ENCODE measurements at places on chromosomes 6 and 20. TPM values are rescaled to one million over a fixed set of nuclear protein-coding genes. Genes with fewer than 3 reads are reported as not detected.

- peaks cover 5% of the 10 kb centered on the region for H3K4me1 ChIP-seq
- no peaks in the 10 kb centered on the region for H3K36me3 ChIP-seq
- no peak overlapping the region for H3K4me3 ChIP-seq
- no peak for DNase-seq
Measured at GRCh38 chr6:161168281-161168891, 105.5 kb downstream of the AGPAT4 start.

DNA sequence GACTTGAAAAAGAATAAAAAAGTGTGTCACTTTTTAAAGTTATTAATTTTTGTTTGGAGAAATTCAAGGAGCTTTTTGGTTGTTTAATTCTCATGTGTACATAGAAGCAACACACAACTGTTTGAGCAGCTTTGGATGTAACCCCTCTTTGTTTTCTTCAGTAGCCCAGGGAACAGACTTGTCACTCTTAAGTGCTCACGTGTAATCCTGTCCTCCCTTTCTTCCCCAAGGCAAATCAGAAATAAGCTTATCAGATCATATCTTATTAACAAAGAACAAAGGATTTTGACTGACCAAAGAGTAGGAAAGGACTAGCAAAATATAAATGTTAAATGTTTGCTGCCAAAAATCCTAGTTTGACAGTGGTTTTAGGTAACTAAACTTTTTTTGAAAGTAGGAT is 7.3 kb upstream of the FLRT3 start:
- H3K4me3 ChIP-seq = no peak overlapping the region
- H3K36me3 ChIP-seq = no peaks in the 10 kb centered on the region
- H3K27ac ChIP-seq = no peak overlapping the region
- no peaks in the 10 kb centered on the region for H3K4me1 ChIP-seq
- H3K27me3 ChIP-seq = no peaks in the 10 kb centered on the region
- no peak for DNase-seq

DNA sequence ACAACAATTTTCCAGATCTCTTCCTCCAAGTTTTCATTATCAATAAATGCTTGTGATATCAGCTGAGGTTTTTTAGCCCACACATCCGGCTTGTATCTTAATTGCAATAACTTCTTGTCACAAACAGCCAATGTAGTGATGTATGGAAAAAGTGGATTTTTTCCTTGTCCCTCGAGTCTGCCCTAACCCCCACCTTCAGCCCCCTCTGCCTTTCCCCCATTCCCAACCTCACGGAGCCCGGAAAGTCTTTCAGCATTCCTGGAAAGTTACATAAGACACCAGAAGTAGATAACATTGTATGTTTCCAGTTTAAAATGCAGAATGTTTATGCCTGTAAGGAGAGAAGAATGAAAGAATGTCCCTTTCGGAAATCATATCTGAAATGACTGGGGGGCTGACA is 179.2 kb upstream of the PHACTR1 start:
- H3K4me3 ChIP-seq = no peak overlapping the region
- no peaks in the 10 kb centered on the region for H3K27me3 ChIP-seq
- no peak for DNase-seq

GRCh38 chr20:60589623-60590022 is 631.4 kb downstream of the CDH26 start:
- H3K4me3 ChIP-seq = no peak overlapping the region
- no peaks in the 10 kb centered on the region for H3K4me1 ChIP-seq
- H3K27me3 ChIP-seq = no peaks in the 10 kb centered on the region
- DNase-seq = no peak

DNA sequence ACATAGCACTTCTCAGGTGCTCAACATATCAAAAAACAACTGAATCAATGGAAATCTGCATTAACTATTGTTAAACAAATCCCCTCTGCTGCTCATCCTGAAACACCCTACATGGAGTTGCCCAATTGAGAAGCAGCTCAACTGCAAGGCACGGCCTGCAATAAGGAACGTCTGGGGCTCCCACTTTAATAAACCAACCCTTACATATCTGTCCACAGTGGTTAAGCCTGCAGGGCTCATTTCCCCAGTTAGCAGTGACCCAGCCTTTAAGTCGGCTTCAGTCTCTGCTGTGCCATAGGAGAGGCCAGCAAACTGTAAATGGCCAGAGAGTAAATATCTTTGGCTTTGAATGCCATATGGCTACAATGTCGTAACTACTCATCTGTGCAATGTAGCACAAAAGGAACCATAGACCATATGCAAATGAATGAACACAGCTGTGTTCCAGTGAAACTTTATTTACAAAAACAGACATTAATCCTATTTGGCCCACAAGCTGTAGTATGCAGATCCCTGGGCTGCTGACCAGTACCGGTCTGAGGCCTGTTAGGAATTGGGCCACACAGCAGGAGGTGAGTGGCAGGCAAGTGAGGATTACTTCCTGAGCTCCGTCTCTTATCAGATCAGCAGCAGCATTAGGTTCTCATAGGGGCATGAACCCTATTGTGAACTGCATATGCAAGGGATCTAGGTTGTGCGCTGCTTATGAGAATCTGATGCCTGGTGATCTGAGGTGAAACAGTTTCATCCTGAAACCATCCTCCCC is 522.7 kb upstream of the CDH4 start:
- H3K4me3 ChIP-seq = no peak overlapping the region
- H3K27ac ChIP-seq = no peak overlapping the region
- no peaks in the 10 kb centered on the region for H3K36me3 ChIP-seq
- no peak for DNase-seq
- no peaks in the 10 kb centered on the region for H3K4me1 ChIP-seq

DNA sequence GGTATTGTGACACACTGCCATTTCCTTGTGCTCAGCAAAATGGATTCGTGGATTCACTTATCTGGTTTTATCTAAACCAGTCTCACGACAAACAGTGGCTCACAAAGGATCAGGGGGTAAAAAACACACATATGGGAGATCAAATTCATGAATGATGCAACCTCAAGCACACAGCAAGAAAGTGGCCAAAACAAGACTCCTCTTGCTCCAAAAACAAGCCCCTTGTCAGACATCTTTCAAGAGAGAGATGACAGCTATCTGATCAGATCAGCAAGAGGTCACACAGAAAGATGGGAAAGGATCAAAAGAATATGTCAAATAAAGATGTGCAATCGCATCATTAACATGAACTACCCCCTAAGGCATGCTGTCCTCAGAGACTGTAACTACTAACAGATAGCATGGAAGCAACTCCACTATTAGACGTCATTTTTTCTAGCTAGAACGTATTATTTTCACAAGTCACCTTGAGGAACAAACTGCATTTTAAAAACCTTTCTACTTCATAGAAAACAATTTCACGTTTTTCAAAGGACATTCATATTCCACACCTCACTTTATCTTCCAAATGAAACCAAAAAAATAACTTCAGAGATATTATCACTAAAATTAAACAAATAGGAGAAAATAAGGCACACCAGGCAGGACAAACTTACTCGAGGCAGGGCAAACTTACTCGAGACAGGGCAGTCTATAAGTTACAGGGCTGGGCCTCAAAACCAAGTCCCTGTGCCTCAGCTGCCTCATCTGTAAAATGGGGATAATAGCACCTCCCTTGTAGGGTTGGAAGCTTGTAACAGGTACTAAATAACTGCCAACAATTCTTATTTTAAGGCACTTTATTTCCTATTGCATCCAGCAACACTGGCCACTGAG is 122.3 kb downstream of the PREX1 start:
- no peak overlapping the region for H3K4me3 ChIP-seq
- no peak overlapping the region for H3K27ac ChIP-seq
- no peak for DNase-seq
- no peaks in the 10 kb centered on the region for H3K36me3 ChIP-seq

- no peak overlapping the region for H3K27ac ChIP-seq
- H3K27me3 ChIP-seq = no peaks in the 10 kb centered on the region
- no peak for DNase-seq
Measured at GRCh38 chr6:85470023-85470410, 20.1 kb downstream of the NT5E start.

DNA sequence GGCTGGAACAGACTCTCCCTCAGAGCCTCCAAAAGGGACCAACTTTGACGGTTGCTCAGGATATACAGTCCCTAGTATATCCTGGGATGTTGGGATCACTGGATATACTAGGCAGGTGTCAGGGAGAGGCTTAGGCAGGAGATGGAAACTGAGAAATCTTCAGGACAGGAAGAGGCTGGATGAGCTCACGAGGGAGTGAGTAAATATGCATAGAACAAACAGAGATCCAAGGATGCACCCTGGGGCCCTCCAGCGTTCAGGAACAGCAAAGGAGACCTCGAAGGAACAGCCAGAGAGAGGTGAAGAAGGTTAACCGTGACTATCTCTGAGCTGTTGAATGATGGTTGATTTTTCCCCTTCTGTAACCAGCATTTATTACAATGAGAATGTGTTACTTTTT is 191.3 kb downstream of the BMP7 start:
- H3K4me3 ChIP-seq = no peak overlapping the region
- H3K27me3 ChIP-seq = no peaks in the 10 kb centered on the region
- no peaks in the 10 kb centered on the region for H3K4me1 ChIP-seq

DNA sequence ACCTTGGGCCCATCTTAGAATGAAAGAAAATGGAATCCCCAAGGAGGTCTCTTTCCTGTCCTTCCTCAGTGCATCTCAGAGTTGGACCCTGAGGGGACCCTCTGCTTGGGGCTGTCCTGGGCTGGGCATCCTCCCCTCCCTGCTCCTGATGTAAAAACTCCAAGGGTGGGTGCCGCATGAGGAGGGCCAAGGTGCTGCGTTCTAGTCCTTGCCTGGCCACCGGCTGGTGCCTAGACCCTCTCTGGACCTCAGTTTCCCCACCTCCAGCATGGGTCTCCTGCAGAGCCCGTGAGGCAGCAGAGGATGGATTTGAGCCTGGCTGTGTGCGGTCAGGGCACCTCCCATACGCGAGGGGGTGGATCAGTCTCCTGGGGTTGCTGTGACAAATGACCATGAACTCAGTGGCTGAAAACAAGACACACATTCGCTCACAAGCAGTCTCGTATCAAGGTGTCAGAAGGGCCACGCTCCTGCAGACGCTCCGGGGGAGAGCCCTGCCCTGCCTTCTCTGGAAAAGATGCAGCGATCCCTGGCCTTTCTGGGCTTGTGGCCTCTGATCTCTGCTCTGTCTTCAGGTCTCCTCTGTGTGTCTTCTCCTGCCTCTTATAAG is 54.7 kb downstream of the CHMP4B start:
- H3K4me3 ChIP-seq = no peak overlapping the region
- no peaks in the 10 kb centered on the region for H3K27me3 ChIP-seq
- no peak for DNase-seq
- no peak overlapping the region for H3K27ac ChIP-seq

- no peak overlapping the region for H3K27ac ChIP-seq
- no peaks in the 10 kb centered on the region for H3K36me3 ChIP-seq
- no peaks in the 10 kb centered on the region for H3K27me3 ChIP-seq
- no peak for DNase-seq
Measured at GRCh38 chr6:20681243-20681684, 147.0 kb downstream of the CDKAL1 start.

DNA sequence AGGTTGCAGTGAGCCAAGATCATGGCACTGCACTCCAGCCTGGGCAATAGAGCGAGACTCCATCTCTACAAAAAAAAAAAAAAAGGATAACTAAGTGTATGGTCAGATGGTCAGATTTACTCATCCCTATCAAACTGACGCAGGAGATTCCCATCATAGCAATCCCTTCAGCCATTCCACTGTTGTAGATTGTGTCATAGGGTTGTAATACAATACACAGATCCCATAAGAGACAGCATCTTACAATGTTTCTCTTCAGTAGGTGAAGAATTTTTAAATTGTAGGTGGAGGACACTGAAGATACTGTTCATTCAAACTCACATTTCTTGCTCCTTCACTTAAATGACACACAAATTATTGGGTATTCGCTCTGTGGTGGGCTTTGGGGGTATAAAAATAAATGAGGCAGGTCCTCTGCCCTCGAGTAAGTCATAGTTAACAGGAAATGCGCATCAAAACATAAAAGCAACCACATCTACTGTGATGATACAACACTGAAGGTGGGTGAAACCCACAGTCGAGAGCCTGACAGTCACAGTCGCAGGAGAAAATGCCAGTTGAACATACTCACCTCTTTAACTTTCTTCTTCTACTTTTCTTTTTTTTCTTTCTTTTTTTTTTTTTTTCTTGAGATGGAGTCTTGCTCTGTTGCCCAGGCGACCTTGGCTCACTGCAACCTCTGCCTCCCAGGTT is 205.5 kb downstream of the ZNF217 start:
- no peak for DNase-seq
- H3K27me3 ChIP-seq = no peaks in the 10 kb centered on the region
- no peak overlapping the region for H3K4me3 ChIP-seq

DNA sequence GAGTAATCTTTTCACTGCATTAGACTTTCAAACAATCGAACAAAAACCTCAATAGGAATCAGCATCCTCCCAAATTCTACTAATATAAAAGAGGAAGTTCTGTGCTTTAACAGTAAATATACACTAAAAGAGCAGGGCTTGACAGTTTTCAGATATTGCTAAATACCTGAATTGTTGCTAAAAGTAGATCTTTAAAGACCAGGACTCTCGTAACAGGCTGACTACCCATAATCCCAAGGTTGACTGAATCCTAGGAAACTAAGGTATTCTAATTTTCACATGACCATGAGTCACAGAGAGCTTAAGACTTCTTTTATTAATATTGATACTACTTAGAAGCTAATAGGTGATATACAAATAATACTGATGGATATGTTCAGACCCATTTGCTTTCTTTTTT is 10.1 kb downstream of the CD164 start:
- H3K27me3 ChIP-seq = no peaks in the 10 kb centered on the region
- DNase-seq = no peak
- no peaks in the 10 kb centered on the region for H3K36me3 ChIP-seq
- H3K27ac ChIP-seq = no peak overlapping the region
- peaks cover 3% of the 10 kb centered on the region for H3K4me1 ChIP-seq
- no peak overlapping the region for H3K4me3 ChIP-seq

- no peaks in the 10 kb centered on the region for H3K36me3 ChIP-seq
- no peak overlapping the region for H3K4me3 ChIP-seq
- no peaks in the 10 kb centered on the region for H3K4me1 ChIP-seq
- H3K27me3 ChIP-seq = no peaks in the 10 kb centered on the region
- DNase-seq = no peak
Measured at GRCh38 chr6:167717867-167718266, 108.8 kb upstream of the AFDN start.

DNA sequence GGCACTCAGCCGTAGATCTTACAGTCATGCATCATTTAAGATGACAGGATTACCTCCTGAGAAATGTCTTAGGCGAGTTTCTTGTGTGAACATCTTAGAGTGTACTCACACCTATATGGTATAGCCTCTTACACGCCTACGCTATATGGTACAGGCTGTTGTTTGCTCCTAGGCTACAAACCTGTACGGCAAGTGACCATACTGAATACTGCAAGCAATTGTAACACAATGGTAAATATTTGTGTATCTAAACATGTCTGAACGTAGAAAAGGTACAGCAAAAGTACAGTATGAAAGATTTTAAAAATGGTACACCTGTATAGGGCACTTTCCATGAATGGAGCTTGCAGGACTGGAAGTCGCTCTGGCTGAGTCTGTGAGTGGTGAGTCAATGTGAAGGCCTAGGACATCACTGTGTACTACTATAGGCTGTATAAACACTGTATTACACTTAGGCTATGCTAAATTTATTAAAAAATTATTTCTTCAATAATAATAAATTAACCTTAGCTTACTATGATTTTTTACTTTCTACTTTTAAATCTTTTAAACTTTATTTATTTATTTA is 541 bp upstream of the IL20RA start:
- H3K4me1 ChIP-seq = no peaks in the 10 kb centered on the region
- no peak overlapping the region for H3K4me3 ChIP-seq
- H3K27ac ChIP-seq = no peak overlapping the region
- no peak for DNase-seq

The NOX3 gene
- total RNA-seq = not detected

The PRDM1 gene
- total RNA-seq = 4.2 TPM

The TINAG gene
- not detected for total RNA-seq

The KCNK5 gene
- total RNA-seq = 9.8 TPM

All from ovary (tissue), 10 donors.